ENCODE measurements at places on chromosomes 6 and 20.

- DNase-seq: no peak
These were observed 50.2 kb downstream of the NCOA3 start for GRCh38 chr20:47551841-47552240.

DNA sequence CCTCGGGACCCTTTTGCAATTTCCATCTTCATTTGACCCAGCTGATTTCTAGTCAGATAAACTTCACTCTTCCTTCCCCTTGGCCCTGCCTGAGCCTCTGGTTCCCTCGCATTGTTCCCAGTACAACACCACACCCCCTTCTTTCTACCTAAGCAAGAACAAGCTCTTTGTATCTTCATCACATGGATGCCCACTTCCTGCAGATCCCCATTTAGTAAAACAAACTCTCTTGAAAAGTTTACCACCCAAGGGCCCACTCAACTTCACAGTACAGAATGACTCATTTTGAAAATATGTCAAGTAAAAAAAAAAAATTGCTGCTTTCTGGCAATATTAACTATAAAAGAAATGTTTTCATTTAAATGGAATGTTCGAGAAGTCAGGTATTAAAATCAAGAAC is 5.2 kb downstream of the FAXC start:
- DNase-seq: no peak

GRCh38 chr20:48634641-48635040 is 193.2 kb downstream of the PREX1 start:
- DNase-seq: no peak

GRCh38 chr6:4287811-4288244 is 152.5 kb upstream of the ECI2 start:
- DNase-seq: no peak

- no peak for DNase-seq
These were observed 39.4 kb upstream of the EEF1A1 start for GRCh38 chr6:73560182-73560732.
